ENCODE measurements at places on chromosomes 2 and 18.

GRCh38 chr18:13611601-13612195 is 114.7 kb downstream of the FAM210A start:
- no peak for DNase-seq

DNA sequence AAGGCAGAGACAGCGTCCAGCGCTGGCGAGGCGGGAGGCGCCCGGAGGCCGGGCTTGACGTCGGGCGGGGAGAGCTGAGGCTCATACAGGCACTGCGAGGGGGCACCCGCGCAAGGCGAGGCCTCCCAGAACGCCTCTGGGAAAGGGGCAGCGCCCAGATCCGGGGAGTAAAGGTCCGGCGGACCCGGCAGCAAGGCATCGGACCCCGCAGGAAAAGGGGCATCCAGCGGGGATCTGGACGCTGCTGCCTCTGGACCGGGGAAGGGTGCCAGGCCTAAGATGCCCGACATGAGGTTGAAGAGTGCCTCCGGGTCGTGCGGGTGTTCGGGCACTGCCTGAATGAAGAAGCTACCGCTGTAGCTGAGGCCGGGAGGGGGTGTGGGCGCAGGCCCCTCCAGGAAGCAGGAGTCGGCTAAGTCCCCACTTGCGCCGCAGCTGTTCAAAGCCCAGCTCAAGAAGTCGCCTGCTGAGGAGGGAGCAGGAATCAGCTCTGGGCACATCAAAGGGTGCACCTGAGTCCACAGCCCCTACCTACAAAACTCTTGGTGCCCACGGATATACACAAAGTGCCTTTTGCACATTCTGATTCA is 937 bp downstream of the EGR4 start:
- DNase-seq: no peak

GRCh38 chr2:177633111-177633510 is 240.5 kb downstream of the AGPS start:
- no peak for DNase-seq

GRCh38 chr2:98324181-98324580 is 22.1 kb upstream of the CNGA3 start:
- DNase-seq: no peak

GRCh38 chr2:55150834-55151233 is 81.3 kb downstream of the CLHC1 start:
- DNase-seq: no peak

GRCh38 chr2:164335947-164336346 is 285.3 kb downstream of the GRB14 start:
- no peak for DNase-seq

DNA sequence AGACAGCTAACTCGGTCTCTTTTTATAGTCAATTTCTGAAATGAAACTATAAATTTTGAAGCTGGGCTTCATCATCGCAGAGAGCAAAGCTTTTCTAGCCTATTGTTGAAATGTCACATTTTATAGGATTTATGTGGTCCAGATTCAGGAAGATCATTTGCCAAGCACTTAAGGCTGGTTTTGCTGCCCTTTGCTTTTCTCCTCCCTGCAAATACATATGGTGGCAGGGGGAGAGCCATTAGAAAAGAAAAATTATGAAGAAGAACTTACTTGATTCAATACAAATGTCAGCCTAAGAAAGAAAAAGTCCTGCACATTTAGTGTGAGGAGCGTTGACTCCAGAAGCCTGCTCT is 206.9 kb upstream of the NRP2 start:
- no peak for DNase-seq
